ENCODE measurements at places on chromosomes 7 and 10.

- peak; percentile 73 for DNase-seq
Observed at GRCh38 chr7:94509264-94509886, at the start of gene CASD1. Gene CASD1, plus strand, starts transcription at chr7:94509809. Its CDS starts 276 bp downstream, at chr7:94510085.

- DNase-seq: peak; percentile 72
Observed at GRCh38 chr10:124626759-124627380, 117.3 kb downstream of the FAM53B start.

- no peak for DNase-seq
Observed at GRCh38 chr7:93944673-93945072, 23.1 kb downstream of the GNG11 start.

GRCh38 chr7:121872831-121873288, at the start of gene PTPRZ1:
Gene PTPRZ1, plus strand, starts transcription at chr7:121873161. Its CDS starts 339 bp downstream, at chr7:121873500.
- DNase-seq: peak; percentile 70

- DNase-seq: peak; percentile 86
Observed at GRCh38 chr7:101542527-101543241, 86.4 kb downstream of the MYL10 start.

GRCh38 chr10:28883741-28884423, 206.6 kb downstream of the BAMBI start:
- no peak for DNase-seq

DNA sequence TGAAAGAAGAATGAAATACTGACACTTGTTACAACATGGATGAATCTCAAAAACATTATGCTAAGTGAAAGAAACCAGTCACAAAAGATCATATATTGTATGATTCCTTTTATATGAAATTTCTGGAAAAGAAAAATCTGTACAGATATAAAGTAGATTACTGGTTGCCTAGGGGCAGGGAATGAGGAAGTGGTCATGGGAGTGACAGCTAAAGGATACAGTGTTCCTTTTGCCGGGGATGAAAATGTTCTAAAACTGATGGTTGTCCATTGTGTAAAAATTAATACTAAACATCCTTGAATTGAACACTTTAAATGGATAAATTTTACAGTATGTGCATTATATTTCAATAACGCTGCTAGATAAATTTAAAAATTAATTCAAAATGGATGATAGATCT, 25.1 kb downstream of the ALOX5 start:
- DNase-seq: no peak

DNA sequence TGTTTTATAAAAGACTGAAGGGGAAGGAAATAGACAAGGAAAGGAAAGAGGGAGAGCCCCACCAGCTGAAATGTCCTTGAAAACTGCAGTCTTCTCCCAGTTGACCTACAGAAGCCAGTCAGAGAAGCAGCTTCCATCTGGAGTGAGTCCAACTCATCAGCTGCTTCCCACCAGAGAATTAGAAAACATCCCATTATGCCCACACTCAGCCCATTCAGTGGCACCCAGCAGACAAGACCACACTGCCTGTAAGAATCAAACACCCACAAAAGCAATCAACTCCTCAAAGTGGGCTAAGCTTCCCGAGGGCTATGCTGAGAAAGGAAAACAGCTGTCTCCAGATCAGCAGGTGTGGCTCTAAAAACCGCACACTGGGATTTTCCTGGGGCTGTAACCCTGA, 29.6 kb upstream of the TMEM213 start:
- DNase-seq: peak; percentile 37

GRCh38 chr7:127759945-127760421, 108.0 kb downstream of the SND1 start:
- DNase-seq: no peak

GRCh38 chr10:71049994-71050393, 161.6 kb upstream of the PCBD1 start:
- DNase-seq: no peak

GRCh38 chr7:133690740-133691139, 436.4 kb upstream of the LRGUK start:
- no peak for DNase-seq

DNA sequence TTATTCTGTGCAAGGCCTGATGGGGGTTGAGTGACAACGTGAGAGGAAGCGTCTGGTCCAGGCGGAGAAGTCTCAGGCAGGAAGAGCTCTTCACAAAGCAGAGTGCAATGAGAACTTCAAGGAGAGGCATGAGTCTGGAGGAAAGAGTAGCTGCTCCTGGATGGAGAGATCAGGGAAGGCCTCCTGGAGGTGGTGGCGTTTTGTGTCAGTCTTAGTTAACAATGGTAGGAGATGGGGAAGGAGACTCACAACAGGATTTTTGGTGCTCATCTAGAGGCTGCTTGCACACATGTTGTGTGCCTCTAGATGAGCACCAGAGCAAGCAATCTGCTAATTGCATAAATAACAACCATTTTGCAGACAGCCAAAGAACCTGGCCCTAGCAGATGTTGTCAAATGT, 442.8 kb upstream of the PODXL start:
- DNase-seq: no peak

GRCh38 chr7:134637934-134638719, 8.5 kb upstream of the BPGM start:
- DNase-seq: no peak

GRCh38 chr7:26662646-26663045, 201.7 kb downstream of the SKAP2 start:
- no peak for DNase-seq

DNA sequence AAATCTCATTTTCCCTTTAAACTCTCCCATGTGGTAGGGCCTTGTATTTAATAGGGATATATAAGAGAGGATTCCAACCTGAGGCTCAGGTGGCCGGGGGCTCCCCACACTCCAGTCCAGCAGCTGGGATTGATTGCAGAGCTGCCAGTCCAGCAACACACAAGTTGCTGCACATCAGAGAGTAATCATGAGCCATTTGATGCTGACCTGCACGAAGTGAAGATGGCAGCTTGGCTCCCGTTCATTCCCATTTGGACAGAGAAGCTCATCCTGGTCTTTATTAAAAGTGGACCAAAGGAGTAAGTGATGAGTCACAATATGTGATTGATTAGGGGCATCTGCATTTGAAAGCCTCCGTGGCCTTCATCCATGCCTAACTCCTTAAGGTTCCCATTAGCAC, 202.4 kb downstream of the PLXNA4 start:
- no peak for DNase-seq

DNA sequence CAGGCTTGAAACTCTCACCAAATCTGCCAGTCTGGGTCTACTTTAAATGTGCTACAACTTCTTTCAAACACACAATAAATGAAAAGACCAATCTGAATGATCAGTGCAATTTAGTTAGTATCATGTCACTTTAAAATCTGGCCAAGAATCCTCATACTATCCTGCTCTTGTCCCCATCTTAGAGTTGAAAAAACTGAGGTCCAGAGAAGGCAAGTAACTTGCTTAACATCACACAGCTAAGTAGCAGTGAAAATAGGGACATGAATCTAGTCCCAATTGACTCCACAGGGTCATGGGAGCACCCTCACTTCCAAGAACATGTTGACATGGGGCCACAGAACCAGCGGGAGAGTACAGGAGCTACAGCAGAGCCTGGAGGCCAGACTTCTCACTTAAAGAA, 3.1 kb upstream of the GDF10 start:
- no peak for DNase-seq

DNA sequence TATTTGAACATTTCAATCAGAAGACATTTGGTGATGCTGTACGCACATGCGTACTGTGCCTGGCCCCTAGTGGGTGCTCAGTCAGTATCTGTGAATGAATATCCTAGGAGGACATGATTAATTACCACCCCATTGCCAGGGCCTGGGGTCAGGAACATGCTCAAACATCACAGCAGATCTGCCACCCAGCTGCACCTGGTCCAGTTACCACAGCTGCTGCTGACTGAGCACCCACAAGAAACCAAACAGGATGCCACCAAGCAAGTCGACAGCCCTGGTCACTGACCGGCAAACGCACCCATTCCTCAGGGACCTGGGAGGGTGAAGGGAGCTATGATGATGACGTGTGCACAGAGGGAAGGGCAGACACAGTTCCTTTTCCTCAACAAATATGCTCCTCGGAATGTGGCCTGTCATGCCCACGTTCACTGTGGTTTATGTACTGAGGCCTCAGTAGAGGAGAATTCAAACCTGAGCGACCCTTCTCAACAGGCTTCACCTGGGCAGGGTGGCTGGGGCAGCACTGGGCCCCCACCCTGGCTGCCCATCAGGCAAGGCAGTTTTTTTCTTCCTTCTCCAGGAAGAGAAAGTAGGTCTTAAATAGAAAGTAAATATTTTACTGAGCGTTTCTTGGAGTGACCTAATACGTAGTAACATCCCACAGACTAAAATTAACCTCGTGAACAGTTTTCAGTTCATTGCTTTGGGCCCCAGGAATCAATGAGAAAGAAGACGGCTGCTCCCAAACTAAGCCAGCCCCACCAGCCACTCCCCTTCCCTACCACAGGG, 13.4 kb downstream of the CTBP2 start:
- no peak for DNase-seq

DNA sequence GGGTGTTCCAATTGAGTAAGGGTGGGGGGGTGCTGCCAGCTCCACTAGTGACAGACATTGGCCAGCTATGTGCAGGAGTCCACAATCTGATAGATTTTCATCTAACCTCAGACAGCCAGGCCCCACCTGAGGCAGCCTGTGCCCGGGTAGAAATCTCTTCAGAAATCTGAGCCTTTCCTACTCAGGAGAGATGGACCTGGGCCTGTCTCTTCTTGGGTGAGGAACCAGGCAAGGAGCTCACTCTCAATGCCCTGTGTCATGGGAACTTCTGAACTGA, 86.9 kb downstream of the UBE2H start:
- no peak for DNase-seq

DNA sequence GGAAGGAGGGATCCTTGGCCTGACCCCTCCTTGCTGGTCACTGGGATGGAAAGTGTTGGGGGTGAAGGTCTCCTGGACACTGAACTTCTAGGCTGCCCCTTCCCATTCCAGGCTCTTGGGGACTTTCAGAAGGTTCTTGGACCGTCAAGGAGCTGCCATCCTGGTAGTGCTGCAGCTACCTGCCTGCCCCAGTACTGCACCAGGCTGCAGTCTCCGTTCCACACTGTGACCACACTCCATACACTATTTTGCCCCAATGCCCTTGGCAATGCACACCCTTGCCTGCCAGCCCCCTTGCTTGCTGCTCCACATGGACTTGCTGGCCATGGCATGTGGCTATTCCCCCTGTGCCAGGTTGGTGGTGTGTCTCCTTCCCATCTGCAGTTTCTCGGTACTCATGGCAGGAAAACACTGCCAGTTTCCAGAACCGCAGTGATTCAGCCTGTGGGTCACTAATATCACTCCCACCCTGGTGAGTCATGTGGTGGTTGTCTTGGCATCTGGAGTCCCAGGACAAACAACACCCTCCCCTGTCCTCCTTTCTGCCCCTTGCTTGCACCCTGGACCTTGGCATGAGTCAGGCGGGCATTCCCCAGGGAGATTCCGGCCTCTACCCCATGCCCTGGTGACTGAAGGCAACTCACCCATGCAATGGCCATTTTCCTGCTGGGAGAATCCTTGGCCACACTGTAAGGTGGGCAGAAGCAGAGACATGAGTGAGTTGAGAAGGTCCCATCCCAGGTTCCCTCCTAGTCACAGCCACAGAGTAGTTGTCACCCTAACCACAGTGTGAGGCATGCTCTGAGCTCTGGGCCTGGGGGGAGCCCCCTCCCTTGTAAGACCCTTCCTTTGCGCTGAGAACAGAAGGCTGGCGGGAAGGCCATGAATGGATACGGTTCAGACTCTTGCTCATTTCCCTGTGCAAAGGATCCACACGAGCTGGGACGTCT, 32.8 kb downstream of the GOLGA7B start:
- DNase-seq: no peak

DNA sequence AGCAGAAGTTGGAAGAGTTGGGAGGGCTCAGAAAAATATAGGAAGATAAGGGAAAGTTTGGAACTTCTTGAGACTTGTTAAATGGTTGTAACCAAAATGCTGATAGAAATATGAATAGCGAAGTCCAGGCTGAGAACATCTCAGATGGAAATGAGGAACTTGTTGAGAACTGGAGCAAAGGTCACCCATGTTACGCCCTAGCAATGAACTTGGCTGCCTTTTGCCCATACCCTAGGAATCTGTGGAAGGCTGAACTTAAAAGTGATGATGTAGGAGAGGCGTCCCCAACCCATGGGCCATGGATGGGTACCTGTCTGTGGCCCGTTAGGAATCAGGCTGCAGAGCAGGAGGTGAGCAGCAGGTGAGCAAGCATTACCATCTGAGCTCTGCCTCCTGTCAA, 347.8 kb downstream of the ARL4A start:
- DNase-seq: no peak

GRCh38 chr7:99005776-99006175, 127.4 kb downstream of the TRRAP start:
- no peak for DNase-seq

GRCh38 chr7:44133295-44133694, 7.8 kb downstream of the MYL7 start:
- no peak for DNase-seq

DNA sequence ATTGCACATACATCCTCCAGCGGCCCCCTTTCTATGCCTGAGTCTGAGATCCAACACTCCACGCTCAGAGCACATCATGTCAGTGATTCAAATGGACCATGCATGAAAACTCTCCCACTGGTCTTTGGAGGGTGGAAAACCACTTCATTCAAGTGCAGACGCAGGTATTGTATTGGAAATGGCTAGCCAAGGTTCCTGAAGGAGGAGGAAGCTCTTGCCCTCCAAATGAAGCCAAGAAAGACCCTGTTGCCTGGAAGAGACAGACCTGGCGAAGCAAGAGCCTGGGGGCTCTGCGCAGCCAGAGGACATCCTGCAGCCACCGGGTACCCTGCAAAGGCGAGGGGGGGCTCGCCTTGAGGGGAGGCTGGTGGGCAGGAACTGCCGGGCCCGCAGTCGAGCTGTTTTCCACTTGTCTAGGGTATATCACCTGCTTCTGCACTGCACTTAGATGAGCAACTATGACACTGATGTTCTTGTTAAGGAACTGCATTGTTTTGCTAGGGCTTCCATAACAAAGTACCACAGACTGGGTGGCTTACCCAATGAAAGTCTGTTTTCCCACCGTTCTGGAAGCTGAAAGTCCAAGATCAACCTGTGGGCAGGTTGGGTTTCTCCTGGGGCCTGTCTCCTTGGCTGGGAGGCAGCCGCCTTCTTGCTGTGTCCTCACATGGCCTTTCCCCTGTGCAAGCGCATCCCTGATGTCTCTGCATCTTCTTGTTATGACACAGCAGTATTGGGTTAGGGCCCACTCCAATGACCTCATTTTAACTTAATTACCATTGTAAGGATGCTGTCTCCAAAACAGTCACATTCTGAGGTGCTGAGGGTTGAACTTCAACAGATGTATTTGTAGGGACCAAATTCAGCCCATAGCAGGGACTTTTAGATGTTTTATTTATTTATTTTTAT, 233.4 kb downstream of the ARHGAP12 start:
- no peak for DNase-seq
